Endothelial cell of umbilical vein (primary cell): ENCODE measurements at places on chromosomes 4 and X.
A peak's percentile ranks its signal among the peaks of the same experiment; 100 is the strongest.

DNA sequence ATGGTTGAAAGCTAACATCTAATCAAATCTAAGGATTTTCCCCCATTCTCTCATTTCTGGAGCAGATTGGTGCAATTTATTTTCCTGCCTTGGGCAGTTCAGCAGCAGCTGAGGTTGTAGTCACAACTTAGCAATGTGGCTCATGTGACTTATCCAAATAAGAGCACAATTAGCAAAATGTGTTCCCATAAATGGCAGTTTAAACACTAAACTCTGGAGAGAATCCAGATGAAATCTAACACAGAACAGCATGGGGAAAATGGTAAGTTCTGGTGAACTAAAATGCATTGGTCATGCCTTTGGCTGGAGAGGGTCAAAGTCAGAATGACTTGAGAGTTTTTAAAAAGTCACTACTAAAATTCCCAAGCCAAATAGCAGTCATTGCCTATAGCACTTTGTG is 422.6 kb upstream of the DIPK2B start:
- DNase-seq, result peak; percentile 74

DNA sequence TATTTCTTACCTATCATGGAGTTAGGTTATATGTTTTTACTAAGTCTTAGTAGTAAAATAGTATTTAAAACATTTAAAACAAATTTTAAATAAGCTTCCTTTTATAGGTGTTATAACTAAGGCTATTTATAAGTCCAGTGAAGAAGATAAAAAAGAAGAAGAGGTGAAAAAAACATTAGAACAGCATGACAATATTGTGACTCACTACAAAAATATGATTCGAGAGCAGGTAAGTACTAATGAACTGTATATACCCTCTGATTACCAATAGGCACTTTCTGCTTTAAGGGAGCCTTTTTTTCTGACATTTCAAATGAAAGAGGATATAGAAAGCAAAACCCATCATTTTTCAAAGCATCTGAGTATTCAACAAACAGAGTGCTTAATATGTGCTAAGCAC is 76.6 kb downstream of the USO1 start:
- peak; percentile 19 for DNase-seq

GRCh38 chrX:45758319-45758718 is 557.6 kb upstream of the DIPK2B start:
- DNase-seq, result peak; percentile 86

- no peak for DNase-seq
Observed at GRCh38 chr4:45971108-45971507, 152.7 kb downstream of the GABRG1 start.

GRCh38 chr4:134260126-134260525 is 58.5 kb upstream of the PABPC4L start:
- no peak for DNase-seq

DNA sequence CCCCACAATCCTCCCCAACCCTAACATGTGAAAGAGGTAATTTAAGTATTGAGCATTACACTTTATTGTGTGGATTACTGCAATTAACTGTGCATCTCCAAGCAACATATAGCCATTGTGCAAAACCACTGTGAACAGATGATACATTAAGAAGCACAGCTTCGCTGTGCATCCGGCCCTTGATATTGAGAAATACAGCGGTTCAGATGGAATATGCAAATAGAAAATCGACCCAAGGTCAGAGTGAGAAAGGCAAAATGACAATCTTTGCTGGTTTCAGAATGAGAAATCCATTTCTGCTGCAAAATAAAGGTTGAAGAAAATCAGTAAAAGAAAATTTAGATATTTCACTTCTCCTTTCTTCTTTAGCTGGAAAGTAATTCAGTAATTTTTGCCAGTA is 805.9 kb upstream of the GRID2 start:
- no peak for DNase-seq

DNA sequence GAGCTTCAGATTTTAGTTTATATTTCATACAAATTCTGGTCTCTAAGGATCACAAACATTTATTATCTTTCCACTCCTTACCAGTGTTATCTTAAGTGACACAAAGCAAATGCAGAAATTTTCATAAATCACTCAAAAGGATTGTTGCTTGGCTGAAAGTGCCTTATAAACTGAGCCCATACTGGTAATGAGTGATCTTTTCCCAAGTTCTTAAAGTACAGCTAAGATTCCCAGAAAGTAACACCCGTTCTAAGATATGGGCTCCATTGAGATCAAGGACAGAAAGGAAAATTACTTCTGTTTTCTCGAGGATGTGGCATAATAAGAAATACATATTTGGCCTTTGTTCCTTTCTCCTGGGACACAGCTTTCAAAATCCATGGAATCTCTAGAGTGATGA is 313.7 kb downstream of the ARHGAP24 start:
- no peak for DNase-seq

GRCh38 chr4:46839128-46839527 is 69.9 kb downstream of the COX7B2 start:
- DNase-seq, result no peak

GRCh38 chrX:134004084-134004483 is 18.7 kb upstream of the GPC3 start:
- no peak for DNase-seq

DNA sequence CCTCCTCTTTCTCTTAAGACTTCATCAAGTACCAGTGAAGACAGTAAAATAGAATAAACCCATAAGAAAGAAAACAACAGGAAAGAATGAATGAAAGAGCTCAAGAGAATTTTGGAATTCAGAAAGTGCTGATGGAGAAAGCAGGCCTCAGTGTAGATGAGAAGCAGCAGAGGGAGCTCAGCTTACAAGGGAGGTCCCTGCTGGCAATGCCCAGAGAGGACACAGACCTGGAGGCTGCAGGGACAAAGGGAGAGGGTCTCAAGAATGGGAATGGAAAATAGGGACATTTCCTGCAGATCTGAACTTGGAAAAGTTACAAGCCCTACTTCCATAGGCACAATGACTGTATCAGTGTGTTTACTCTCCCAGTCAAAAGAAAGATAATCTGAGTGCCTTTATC is 64.5 kb upstream of the MAGEA10 start:
- DNase-seq, result no peak

DNA sequence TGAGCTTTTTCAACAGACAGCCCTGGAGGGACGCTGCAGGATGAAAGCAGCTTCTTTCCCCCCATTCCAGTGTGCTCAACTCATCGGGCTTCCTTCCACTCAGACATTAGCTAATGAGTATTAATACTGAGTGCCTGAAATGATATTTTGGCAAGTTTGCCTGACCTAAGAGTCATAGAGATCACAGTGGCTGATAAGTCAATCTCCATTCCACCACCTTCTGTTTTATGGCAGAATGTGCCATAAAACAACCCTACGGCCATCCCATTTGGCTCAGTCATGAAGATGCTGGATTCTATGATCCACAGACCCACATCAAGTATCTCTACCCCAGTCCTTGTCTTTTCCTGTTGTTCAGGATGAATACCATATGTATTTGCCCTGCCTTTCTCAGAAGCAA is 48.3 kb upstream of the MAB21L2 start:
- DNase-seq, result no peak

DNA sequence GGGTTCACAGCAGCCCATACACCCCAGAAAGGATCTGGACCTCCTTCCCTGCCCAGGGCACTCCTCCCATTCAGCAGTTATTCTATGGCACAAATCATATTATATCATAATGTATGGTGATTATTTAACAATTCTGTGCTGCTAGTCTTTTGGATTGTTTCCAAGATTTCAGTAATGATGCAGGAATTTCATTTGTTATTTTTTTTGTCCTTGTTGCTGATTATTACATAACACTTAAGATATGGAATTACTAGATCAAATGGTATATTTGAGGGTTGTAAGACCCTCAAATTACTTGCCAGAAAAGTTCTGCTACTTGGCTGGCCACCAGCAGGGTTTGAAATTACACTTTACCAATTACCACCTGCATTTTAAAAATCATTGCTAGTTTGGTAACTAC is 36.4 kb downstream of the QDPR start:
- DNase-seq, result peak; percentile 31

DNA sequence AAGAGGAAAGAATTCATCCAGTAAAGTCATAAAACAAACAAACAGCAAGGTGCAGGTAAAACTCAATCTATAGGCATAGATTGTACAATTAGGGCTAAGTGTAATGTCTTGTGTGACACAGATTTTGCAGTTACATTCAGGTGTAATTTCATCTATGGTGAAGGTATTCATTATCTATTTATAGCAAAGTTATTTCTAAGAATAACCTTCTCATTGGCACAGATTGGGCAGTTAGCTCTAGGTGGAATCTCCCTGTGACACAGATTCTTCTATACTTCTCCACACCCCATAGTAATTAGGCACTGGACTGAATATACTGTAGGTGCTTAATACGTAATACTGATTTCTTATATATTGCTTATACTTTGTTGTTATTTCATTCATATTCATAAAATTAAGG is 66.8 kb downstream of the COL25A1 start:
- DNase-seq, result no peak

DNA sequence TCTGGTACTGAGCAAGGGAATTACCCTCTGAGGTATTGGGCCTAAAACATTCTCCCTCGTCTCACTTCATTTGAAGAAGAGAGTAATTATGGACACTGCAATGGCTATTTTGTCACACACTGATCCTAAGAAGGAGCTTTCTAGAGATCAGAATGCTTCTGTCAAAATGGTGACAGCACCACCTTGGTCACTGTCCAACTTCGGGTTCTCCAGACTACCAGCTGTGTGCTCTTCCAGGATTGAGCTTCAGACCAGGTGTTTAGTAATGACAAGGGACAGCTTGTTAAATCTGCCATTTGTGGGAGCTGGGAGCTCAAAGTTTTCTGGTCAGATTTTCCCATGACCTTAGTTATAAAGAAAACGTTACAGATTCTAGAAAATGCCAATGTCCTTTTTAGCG is 105.4 kb downstream of the POLA1 start:
- no peak for DNase-seq

GRCh38 chr4:83071116-83071515 is 36.1 kb downstream of the COPS4 start:
- DNase-seq, result peak; percentile 75

DNA sequence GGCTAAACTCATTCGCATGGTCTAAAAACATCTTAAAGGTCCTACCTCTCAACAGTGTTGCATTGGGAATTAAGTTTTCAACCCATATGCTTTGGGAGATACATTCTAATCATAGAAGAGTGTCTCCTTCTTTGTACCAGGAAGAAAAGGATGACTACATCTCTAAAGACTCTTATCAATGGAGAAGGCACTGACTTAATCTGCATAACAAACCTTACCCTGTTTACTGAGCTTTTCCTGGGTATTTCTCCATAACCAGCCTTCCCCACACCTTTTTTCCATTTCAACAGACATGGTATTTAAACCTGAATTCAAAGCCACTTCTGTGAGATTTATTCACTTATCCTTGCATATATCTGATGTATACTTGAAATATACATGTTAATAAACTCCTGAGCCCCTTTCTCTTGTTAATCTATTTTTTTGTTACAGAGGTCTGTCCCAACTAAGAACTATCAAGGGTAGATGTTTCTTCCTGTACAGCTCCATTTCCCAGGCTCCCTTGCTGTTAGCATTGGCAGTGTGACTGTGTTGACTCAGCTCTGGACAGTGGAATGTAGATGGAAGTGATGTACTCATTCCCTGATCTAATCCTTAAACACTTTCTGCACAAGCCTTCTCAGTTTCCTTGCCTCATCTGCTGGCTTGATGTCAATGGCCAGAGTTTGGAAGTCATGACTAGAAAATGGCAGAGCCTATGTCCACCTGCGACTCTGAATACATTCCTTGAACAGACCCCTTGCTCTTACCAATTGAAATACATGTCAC is 148.9 kb upstream of the CPEB2 start:
- no peak for DNase-seq

DNA sequence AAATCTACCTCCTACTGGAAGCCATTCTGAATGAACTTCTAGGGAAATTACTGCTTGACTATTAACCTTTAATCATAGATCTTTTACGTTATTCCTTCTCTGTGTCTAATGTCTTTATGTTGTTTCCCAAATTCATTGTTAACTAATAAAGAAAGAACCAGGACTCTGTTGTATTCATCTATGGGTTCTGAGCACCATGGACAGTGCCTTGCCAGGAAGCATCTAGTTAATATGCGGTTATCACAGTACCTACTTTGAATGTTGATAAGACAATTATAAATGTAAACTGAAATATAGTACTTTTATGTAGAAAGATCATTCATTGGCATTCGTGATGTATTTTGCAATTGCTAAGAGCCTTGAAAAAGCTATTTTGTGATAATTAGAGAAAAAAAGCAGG is 23.8 kb downstream of the NWD2 start:
- DNase-seq, result no peak

DNA sequence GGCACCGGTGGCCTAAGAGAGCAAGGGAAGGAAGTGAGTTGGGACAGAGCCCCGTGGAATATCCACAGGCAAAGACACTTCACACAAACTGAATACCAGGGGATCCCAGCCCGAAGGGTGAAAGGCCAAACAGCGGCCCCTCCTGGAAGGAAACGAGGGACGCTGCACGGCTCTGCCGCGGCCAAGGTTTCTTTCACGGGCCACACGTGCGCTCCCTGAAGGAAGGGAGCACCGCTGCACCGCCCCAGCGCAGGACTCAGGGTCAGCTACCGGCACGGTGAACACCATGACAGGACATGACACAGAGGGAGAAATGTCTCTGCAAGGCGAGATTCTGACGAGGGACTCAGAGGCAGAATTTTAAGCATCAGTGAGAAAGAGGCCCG is 31.5 kb upstream of the GTPBP6 start:
- no peak for DNase-seq

- no peak for DNase-seq
Observed at GRCh38 chr4:45954276-45954675, 169.6 kb downstream of the GABRG1 start.

DNA sequence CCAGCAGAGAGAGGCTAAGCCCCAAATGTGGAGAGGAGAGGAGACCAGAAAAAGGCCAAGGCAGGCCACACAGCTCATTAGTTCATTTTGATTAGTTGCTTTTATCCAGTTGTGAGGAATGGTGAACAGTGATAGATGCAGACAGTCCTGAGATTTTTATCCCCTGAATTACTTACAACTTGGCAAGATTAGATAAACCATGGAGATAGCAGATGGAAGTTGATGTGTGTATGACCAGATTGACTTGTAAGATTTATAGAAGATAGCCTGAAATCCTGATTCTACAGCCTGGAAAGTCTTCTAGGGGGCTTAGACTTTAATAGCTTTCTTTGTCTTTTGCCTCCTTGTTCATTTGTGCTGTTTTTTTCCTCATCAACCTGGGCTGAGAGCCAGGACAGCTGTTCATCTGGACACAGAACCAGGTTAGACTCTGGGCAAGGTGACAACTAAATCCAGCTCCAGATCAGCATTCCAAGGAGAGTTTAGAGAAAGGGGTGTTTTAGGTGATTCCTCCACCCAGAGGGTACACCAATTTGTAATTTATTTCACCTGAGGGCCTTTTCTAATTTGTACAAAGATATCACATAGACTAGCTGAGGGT is 215.5 kb downstream of the SPATA18 start:
- DNase-seq, result no peak

- no peak for DNase-seq
Observed at GRCh38 chrX:43881410-43882293, 598 bp downstream of the MAOB start.

- no peak for DNase-seq
Observed at GRCh38 chr4:3013839-3014350, 50.5 kb downstream of the GRK4 start.

DNA sequence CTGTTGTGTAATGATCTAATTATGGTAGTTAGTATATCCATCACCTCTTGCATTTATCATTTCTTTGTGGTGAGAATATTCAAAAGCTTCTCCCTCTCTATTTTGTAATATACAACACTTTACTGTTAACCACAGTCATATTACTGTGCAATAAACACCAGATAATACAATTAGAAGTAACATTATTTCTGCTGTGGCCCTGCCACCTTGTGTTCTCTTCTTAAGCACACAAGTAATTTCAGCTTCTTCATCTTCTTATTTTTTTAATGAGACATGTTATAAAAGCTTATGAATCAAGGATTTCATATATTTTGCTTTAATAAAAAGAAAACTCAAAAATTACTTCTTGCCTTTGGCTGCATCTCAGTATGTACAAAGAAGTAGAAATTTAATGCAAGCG is 675.2 kb upstream of the INTU start:
- DNase-seq, result no peak
